ENCODE measurements at places on chromosomes 7 and 10.

DNA sequence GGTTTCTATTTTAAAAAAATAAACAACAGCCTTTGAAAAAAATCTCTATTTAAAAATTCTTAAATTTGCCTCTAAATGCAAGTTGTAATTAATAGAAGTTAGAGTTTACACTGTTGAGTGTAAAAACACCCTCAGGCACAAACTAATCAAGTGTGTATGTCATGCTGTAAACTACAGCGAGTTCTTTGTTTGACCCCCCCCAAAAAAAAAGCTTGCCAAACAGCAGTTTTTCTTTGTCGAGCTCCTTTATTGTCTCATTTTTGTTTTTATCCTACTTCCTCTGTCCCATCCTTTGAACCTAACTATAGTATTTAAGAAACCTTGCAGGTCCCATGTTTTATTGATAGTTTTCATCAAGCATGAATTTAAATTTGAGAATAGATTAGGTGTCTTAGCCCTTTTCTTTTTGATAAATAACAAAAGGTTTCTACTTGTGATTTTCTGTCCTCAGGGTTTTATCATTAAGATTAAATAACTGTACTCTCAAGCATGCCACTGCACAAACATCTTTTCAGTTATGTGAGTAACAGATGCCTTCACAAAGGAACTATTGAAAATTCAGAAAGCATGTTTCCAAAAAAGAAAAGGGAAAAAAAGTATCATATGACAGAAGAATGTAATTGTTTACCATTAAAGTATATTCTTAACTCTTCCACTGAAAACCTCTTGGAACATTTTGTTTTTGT, 176.0 kb downstream of the ARID5B start:
- no peak for DNase-seq

GRCh38 chr7:34454381-34454780, 203.6 kb upstream of the NPSR1 start:
- DNase-seq = no peak

DNA sequence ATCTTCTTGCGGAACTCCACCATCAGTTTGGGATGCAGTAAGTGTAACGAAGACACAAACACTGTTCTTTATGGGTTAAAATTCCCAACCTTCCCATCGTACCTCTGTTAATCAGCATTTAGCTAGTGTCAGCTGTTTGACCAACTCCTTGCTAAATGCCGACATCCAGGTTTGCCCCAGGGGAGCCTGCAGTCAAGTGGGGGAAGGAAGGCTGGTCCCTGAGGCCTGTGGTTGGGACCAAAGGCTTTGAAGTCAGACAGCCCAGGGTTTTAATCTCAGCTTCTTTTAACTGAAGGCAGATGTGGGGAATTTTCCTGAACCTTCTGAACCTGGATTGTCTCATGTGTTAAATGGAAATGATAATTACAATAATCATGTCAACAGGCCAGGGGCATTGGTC, 443.7 kb downstream of the GLRX3 start:
- DNase-seq = no peak

DNA sequence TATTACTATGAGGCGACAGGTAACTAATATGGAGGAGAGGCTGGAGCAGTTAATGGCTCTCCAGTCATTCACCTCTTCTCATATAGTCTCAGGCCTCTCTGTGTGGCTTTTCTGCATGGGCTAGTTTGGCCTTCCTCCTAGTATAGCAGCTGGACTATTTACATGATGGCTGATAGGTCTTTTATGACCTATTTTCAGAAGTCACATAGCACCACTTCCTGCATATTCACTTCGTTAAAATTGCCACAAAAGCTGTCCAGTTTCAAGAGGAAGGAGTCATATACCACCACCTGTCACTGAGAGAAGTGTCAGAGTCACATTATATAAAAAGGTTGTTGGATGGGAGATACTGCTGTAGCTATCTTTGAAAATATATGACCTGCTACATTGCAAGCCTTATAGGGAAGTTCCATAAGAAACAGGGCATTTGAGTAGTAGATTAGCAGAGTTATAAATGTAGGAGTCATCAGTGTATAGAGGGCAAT, 8.0 kb upstream of the DMTF1 start:
- DNase-seq = no peak

- no peak for DNase-seq
These were observed 152.4 kb downstream of the ACTR3B start for GRCh38 chr7:152911922-152912321.

GRCh38 chr10:1122349-1122748, 66.2 kb downstream of the WDR37 start:
- no peak for DNase-seq

- DNase-seq = no peak
These were observed 127.1 kb upstream of the THSD7A start for GRCh38 chr7:11959121-11959520.

DNA sequence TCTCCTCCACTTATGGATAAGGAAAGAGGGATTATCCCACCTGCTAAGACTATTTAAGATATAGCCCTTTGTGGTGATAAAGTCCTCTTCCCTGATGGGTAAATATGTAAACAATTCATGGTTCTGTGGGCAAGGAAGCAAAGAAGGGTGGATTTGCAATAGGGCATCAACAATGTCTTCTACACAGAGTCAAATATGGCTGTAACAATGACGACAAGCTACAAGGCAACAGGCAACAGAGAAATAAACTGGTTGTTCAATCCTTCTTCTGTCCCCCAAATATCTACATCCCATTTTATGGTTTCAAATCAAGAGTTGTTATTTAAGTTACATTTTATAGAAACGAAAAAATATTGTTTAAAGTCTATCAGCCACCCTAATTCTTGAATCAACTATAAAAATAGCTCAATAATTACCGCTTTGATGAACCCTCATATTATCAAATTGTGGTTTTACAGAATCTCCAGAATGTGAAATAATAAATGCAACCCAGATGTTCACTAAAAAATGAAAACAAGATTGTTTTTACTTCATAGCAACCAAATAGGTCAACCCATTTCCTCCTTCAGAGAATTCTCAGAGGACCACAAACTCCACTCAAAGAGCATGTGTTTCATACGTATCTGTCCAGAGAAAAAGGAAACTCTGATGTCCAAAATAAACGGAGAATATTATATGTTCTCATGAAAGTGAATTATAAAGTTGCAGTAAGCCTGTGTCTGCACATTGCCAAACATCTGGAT, 13.8 kb downstream of the CYTH3 start:
- DNase-seq = no peak

DNA sequence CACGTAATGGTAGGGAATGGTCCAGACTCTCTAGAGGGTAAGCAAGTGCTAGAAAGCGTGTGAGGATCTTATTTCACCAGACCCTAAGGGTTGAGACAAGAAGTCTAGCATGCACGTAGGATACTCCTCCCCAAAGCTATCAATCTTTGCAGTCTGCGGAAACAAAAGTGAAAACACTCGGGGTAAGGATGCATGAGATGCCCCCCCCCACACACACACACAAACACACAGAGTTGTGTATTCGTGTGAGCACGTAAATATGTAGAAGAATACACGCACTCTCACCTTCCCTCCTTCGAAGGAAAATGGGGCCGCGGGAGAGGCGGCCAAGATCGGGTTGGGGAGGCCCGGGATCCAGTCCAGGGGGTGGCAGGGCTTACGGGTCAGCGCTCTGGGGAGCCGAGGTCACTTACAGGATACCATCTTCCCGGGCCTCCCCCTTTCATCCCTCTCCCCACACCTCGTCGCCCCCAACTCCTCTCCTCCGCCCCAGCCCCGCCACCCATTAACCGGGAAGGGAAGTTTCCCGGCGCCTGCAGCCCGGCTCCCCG, 455 bp downstream of the CUL2 start:
- no peak for DNase-seq

DNA sequence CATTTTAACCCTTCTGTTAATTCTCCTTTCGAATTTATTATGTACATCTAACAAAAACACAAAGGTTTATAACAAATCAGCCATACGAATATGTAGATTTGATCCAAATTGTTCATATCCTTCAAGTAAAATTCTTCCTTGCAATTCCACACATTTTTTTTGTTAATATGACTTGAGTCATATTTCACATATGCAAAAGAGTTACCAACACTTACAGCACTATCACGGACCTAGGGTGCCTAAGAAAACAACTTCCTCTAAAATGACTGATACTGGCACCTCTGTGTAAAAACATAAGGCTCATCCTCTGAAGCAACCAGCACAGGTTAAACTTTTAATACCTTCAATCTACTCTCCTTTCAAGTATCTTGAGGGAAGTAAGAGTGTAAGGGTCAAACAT, 451.8 kb downstream of the SEMA3D start:
- DNase-seq = no peak

DNA sequence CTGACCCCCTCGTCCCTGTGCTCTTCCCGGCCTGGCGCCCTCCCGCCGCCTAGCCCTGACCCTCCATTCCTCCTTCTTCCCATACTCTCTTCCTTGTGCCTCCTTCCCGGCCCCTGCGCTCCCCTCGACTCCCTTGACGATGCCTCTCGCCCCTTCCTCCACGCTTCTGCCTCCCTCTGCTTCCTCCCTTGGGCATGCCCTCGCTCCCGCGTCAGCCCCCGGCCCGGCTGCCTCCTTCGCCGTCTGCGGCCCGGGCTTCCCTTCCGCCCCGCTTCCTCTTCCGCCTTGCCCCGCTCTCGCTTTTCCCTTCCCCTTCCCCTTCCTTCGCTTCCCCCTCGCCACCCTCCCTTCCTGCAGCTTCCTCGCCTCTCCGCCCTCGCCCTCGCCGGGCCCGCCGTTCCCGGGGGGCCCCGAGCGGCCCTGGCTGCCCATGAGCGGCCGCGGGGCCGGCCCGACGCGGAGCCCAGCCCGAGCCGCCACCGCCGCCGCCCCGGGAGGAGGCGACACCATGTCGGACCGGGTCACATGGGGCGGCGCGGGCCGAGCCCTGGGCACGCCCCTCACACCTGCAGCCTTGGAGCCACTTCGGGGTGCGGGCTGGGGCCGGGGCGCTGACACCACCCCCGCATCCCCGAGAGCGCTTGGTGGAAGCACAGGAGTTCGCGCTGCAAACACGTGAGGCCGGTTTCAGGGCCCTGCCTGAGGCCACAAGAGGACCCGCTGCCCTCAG, at the start of gene FBXW4:
TSS of gene FBXW4 (minus strand) at position 497 of the 730 bp plus-strand sequence. CDS start at position 432, 65 bp downstream.
- no peak for DNase-seq

DNA sequence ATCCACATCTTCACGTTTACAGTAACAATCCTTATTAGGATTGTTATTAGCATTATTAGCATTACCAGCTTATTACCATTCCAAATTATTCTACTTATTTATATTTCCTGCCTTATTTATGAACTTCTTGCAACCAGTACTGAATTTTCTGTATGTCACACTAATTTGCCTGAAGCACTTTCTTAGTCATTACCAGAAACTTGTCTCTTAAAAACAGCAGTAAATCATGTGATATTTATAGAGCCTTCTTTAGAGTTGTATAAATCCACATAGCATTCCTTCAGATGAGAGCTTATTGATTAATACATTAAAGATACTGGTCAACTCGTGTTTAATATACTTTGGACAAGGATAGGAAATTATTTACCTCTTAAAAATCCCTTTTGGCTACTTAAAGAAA, 618.6 kb downstream of the SUGCT start:
- DNase-seq = no peak

DNA sequence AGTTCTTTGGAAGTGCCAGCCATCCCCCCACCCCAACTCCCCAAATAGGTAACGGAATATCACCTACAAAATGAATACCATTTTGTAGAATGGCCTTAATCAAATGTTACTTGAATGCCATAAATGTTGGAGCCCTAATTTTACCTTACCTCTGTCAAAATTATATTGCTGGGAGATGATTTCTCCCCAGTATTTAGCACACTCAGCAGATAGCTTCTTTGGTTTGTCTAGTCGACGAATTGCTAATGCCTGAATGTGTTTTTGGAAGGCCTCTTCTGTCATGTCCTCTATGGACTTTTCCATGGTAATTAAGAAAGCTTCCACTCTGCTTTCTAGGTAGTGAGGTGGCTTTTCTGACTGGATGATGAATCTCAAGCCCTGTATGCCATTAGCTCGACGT, 110.3 kb downstream of the IDE start:
- DNase-seq = no peak

GRCh38 chr7:137025469-137026175, 157.2 kb downstream of the CHRM2 start:
- no peak for DNase-seq

DNA sequence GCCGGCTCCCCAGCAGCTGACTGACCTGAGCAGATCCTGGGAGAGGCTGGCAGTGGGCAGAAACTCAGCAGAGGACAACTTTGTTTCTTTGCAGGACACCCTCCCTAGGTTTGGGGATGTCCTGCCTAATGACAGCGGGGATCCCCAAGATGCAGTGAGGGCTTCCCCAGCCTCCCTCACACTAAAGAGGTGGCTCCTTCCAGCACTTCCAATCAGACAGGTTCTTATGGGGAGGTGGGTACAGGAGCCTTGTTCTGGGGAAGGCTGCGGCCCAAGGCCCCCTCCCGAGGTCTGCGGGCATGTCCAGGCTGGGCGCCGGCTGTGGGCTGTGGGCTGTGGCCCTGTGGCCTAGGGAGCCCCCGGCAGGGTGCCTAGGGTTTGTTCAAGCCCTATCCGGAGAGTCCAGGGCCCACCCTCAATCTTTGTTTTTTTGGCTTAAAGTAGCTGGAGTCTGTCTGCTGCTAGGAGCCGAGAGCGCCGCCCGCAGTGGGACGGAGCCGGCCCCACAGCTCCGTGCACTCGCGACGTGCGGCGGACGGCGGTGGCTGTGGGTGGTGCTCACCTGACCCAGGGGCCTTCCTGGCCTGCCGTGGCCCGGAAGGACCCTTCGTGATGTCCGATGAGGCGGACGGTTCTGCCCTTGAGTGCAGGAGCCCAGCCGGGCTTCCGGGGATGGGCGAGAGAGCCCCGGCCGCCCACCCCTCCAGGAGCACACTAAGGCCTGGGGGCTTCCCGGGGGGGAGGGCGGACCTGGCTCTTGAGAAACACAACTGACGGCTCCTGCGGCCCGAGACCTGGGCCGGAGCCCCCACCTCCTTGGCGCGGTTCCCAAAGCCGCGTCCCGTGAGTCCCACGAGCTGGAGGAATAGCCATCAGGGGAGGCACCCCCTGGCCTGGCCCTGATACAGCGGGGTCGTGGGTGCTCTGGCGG, 57.2 kb downstream of the PDGFA start:
- no peak for DNase-seq

- DNase-seq = no peak
These were observed 277.4 kb downstream of the AGMO start for GRCh38 chr7:15284396-15284795.

DNA sequence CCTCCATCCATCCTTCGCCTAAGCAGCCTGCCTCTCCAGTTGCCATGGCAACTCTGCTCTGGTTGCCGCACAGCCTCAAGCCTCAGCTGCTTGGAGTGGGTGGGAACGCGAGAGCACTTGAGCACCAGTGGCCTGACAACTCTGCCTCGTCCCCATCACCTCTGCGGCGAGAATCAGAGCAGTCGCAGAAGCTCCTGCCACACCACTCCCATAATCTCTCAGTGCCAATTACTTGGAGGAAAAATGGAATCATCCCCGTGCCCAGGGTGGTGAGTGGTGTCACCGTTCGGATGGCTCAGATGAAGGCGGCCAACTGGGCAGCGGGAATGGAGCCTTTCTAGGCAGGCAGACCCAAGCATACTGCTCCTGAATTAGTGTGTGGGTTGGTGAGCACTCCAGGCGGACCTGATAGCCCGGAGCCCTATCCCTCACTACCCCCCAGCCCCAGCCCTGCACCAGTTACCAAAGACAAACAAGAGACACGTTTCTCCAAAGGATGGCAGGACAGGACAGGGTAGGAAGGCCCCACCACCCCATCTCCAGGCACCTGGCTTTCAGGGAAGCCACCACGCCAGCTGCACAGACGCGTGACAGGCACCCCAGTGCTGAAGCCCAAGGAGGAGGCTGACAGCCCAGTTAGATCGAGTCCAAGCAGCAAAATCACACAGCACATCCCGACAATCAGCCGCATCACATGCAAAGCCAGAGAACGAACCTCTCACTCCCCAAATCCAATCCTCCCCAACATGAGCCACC, 335.4 kb downstream of the PTPRN2 start:
- no peak for DNase-seq

All from iPS DF 19.7 (cell line).